Cortex of kidney (tissue), 1 donor: ENCODE measurements at places on chromosomes 11 and 22.

DNA sequence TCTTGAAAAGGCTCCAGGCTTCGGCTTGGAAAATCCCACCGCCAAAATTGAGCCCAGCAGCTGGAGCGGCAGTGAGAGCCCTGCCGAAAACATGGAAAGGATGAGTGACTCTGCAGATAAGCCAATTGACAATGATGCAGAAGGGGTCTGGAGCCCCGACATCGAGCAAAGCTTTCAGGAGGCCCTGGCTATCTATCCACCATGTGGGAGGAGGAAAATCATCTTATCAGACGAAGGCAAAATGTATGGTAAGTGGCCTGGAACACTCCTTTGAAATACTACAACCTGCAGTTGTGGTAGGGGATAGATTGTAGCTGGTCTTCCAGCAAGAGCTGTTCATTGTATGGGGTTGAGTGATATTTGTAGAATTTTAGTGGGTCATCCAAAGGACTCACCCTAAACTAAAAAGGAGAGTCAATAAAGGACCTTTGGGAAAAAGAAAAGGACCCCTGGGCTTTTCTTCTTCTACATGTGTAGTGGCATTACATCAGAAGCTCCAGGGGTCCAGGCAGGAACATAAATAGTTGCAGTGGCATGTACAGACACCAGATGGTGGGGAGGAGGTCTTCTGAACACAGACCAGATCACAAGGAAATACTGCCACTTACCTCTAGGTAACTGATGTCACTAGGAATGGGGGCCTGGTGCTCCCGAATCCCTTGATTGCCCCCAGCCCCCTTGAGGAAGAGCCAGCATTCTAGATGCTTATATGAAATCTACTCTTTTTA, 90.1 kb downstream of the TEAD1 start:
- no peak for DNase-seq

DNA sequence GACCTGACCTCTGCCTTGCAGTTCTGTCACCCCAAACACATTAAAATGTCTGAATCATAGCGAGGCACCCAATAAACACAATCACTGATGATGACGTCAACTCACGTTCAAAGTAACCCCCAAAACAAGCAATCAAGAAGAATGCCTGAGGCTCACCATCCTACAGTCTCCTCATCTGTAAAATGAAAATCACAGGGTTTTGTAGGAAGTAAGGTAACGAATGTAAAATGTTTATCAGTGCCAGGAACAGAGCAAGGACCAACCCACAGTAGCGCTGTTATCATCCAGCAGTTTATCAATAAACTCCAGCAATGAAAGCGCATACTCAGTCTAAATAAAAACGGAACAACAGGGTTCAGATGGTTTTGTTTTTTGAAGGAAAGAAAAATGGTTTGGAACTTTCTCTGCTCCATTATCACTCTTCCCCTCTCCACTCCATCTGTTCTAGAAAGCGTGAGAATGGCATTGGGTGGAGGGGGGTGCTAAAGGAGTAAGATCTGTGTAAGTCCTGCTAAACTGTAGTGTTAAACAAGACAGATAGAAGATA, 110.5 kb downstream of the MICAL3 start:
- DNase-seq: no peak

GRCh38 chr11:113568566-113568965, 93.4 kb upstream of the DRD2 start:
- no peak for DNase-seq

DNA sequence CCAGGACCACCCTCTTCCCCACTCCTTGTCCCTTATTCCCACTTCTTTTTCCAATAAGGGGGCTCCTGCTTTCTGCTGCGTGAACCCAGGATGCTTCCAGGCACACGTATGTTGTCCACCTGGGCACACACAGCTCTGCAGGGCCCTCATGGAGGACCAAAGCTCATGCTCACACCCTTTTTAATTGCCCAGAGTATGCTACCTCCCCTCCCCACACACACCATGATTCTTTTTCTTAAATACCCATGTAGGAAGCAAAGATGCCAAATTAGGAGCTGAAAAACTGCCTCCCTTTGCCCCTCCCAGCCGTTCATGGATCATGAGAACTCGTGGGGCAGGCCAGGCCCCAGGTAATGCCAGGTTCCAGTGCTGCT, 5.1 kb downstream of the NECTIN1 start:
- no peak for DNase-seq

- no peak for DNase-seq
These were observed 415.7 kb downstream of the SOX6 start for GRCh38 chr11:15940462-15941205.

GRCh38 chr22:40025856-40026255, 31.1 kb downstream of the FAM83F start:
- DNase-seq: no peak

GRCh38 chr11:45748801-45749200, 56.1 kb upstream of the SLC35C1 start:
- DNase-seq: no peak

DNA sequence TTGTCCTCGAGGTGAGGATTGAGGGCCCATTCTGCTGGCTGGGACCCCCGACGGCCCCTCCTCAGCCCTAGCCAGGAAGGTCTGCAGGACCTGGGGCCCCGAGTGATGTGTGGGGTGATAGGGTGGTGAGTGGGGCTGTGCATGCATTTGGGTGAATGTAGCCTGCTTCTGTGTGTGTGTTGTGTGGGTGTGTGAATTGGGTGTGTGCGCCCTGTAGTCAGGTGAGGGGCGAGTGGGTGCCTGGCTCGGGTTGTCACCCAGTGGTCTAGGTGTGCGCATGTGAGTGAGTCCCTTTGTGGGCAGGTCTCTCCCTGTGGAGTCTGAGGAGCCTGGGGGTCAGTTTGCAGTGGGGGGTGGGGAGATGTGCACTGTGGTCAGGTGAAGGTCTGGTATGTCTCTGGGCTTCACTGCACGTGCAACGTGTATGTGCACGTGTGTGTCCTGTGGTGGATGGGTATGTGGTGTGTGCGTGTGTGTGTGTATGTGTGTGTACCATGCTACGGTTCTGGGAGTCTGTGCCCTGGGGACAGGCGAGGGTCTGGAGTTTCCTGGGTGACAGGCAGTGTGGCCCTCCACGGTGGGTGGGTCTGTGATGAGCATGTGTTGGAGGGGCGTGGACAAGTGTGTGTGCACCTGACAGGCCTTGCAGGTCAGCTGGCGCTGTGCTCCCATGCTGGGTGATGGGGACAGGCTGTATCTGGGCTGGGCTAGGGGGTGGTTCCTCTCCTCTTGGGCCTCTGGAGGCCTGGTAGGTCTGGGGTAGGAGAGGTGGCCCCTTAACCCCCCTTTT, 1.0 kb downstream of the TMEM151A start:
- DNase-seq: no peak

- DNase-seq: no peak
These were observed 3.1 kb upstream of the CHKB start for GRCh38 chr22:50585781-50586180.

DNA sequence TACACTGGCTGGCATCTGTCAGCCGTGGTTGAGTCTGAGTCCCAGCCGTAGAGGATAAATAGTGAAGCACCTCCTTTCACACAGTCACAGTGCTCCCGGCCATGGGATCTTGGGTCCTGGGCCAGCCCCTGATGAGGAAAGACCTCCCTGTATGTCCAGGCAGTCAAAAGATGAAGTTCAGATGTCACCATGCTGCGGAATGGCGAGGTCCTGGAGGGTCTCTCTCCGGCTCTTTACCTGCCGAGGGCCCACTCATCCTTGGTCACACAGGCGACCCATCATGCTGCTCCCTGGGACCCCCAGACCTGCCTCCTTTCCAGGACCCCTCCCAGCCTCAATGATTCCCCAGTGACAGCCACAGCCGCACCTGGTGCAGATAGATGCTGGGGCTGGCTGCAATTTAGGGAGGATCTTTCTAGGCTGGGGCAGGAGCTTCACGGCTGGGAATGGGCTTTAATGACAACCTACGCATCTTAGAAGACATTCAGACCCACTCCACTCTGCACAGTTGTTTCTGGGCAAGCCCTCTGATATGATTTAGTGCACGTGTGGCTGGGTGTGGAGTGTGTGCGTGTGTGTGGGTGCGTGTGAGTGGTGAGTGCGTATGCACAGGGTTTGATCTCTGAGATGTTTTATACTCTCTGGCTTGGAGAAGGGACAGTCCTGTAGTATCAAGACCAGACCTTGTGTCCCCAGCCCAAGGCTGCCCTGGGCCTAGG, 79.7 kb downstream of the FBLN1 start:
- DNase-seq: no peak

DNA sequence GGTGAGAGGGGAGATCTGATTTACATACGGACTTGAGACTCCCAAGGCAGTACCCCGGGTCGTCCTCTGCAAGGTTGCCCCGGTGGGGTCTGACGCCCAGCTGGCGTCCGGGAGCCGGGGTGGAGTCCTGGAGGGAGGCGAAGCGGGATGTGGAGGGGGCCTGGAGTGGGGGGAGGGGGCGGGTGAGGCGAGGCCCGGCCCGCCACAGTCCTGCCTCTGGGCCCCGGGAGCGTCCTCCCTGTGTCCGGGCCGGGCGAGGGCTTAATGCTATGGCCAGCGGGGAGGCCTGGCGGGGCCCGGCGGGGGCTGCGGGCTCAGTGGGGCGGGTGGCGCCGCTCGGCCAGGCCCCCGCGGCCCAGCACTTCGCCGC, 2.4 kb upstream of the MYBPC3 start:
- no peak for DNase-seq
